Activated naive CD4-positive, alpha-beta T cell treated with anti-CD3 and anti-CD28 coated beads for 36 hours (primary cell): ENCODE measurements at places on chromosomes 11 and 22.

- no peak for DNase-seq
Measured at GRCh38 chr11:15580056-15580774, 465.5 kb downstream of the INSC start.

- no peak for DNase-seq
Measured at GRCh38 chr22:20105456-20106204, 10.3 kb upstream of the RANBP1 start.

GRCh38 chr11:73001615-73002014, 140.5 kb downstream of the FCHSD2 start:
- no peak for DNase-seq

GRCh38 chr11:121456151-121456550, 3.4 kb upstream of the SORL1-AS1 start:
- DNase-seq, result no peak
